ENCODE measurements at places on chromosomes 2 and 18.

GRCh38 chr2:231043796-231044195, 6.5 kb downstream of the C2orf72 start:
- no peak for DNase-seq

- DNase-seq, result no peak
Measured at GRCh38 chr2:10027660-10028330, 15.6 kb upstream of the KLF11 start.

DNA sequence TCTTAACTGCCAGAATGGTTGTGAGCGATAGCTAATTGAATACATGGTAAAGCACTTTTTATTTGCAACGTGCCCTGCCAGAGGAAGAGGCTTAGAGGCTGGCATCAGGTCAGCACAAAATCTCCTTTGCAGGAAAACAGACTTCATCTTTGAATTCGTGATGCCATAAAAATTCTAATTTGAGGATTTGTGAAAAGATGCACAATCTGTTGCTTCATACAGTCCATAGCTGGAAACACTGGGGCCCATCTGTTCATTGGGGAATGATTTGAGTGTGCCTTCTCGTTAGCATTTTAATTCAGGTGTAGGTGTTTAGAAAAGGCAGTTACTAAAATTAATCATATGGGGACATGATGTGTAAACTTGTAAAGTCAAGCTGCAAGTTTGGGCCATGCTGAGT, 876.0 kb downstream of the SLC4A3 start:
- DNase-seq, result no peak

DNA sequence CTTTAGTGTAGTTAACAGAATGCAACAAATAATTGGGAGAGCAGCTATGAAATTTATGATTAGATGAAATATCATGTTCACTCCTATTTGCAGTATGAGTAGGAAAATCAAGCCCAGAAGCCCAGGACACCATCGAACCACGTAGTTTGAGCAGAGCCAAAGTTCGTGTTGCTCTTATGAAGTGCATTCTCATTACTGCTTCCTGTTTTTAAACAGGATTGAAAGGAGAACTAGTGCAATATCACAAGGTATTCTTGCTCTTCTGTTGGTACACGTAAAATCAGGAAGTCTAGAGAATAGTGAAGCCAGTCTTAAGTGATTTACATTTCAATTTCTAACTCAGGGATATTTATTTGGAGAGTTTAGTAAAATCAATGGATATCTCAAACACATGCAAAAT, 21.1 kb downstream of the ARHGAP15 start:
- DNase-seq, result no peak

DNA sequence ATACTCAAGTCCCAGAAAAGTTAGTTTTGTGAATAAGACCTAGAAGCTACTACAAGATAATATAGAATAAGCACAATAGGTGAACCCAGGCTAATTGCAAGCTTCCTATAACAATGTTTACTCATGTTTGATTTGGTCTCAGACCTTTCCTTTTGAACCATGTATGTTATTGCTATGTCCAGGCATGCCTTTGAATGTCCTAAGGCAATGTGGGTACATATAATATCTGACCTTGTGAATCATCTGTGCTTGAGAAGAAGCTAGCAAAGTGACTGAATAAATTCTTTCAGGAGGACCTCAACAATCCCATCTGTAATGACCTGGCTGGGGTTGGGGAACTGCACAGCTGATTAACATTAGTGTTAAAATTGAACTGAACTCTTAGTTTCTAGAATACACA, 1285.9 kb upstream of the CELF4 start:
- DNase-seq, result no peak

GRCh38 chr18:36067055-36067957, at the start of gene RPRD1A:
Gene RPRD1A, minus strand, starts transcription at chr18:36067559. Its CDS starts 155 bp downstream, at chr18:36067404.
- DNase-seq, result peak; percentile 92

DNA sequence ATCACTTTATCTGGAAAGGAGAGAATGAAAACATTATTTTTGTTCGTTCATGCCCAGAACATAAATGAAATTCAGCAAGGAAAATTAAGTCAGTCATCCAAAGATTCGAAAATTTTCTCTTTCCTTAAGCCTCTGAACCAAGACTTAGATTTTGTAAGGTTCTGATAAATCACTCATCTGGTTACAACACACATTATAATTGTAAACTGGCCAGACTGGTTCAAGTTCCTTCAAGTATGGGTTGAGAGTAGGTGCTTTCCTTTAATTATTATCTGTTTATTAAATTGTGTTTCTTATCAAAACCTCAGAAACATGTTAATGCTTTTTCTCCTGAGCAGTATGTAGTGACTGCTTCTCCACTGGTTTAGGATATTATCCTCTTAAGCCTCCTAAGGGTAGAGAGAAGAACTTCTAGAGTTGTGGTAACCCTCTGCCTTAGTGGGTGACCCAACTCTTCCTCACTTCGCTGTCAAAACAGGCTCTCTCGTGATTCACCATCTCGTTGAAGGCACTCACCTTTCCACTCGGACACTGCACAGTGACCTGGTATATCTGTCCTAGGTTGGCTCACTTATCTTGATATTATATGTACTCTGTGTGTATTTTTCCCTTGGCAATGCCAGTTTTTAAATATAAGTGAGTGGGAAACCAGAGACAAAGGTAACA, 325.9 kb downstream of the PAX3 start:
- DNase-seq, result no peak

DNA sequence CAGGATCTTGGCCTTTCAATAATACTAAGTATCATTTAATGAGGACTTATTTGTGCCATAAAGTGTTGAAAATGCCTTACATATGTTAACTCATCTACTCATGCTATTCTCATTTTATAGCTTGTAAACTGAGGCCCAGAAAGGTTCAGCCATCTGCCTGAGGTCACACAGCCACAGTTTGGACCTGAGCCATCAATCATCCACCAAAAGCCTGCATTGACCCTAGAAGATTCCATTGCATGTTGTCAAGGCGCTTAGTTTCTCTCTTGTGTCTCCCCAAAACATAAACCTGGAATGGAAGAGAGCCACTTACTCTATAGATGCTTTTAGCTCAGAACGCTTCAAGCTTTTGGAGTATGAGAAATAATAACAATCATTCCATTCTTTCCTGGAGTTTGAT, 26.8 kb downstream of the NPAS2 start:
- no peak for DNase-seq

GRCh38 chr18:73613706-73614340, 533.8 kb downstream of the FBXO15 start:
- peak; percentile 43 for DNase-seq

DNA sequence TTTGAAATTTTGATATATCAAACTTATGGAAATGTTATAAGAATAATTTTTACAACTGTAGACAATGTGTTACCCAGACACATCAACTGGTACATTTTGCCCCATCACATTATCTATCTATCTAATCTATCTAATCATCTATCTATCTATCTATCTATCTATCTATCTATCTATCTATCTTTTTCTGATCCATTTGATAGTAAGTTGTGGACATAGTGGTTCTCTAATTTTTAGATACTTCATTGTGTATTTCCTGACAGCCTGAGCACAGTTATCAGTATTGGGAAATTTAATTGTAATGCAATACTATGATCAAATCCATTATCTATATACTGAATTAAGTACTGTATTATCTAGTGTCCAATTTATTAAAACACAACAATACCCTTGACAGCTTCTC, 42.0 kb upstream of the TMEM18 start:
- no peak for DNase-seq

All from fibroblast of skin of abdomen (primary cell).